GM12892 (cell line): ENCODE measurements at places on chromosomes 6 and 20.
A peak's percentile ranks its signal among the peaks of the same experiment; 100 is the strongest.

DNA sequence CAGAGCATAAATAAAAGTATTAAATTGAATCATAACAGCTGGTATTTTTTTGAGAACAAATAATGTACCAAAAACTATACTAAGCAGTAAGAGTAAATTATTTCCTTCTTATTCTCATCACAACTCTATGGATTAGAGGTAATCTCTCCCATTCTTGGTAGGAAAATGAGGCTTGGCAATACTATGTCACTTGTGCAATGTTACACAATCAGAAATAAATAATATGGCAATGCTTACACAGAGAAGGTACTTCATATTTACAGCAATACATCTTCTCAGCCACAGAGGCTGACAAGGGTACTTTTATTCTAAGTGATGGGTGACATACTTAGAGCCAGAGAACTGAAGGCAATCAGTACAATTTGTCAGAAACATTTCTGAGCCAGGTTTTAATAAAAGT is 3.9 kb downstream of the DST start:
- no peak for DNase-seq

DNA sequence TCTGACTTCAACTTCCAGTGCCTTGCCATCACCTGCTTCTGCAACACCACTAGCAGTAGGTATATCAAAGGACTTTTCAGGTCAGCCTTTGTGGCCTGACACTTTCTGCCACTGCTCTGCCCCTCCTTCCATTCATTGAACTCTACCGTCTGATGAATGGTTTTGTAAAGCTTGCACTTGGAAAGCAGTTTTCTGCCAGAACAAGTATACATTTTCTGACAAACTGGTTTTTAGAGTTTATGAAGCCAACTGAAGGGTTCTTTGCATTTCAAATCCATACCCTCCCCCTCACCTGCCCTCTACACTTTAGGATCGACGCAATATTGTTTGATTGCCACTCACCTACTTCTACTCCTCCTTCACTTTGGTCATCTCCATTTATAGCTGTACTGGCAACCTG is 603.1 kb downstream of the HACE1 start:
- DNase-seq: no peak

DNA sequence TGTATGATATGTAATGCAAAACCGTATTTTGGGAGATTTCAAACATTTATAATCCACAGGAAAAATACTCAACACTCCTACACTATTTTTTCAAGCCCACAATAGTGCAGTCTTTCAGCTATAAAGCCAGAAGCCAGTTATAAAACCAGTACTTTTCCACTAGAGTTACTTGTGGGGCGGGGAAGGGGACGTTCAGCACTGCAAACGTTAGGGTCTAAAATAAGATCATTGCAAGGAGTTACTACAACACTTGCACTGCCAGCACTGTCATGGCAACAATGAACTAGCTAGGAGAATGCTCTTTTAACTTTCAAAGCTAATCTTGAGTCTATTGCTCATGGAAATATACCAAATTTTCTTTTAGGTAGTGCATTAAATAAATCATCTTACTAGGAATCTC is 14.7 kb downstream of the SESN1 start:
- no peak for DNase-seq

GRCh38 chr6:112144145-112144926 is 56.9 kb downstream of the FAM229B start:
- no peak for DNase-seq

DNA sequence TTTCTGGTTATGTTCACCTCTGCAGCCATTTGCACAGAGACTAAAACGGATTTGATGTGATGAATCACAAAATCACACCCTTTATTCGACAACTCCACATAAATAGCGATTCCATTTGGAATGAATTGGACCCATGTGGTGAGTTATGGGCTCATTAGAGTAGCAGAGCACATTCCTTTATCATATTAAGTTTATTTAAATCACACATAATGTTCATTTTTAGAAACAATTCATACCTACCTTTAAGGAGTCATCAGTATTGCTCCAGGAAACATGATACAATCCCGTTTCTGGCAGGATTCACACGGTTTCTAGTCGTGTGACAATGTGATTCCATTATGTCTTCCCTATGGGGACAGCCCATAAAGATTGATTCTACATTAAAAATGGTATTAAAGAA is 303.5 kb downstream of the CDH4 start:
- DNase-seq: no peak

DNA sequence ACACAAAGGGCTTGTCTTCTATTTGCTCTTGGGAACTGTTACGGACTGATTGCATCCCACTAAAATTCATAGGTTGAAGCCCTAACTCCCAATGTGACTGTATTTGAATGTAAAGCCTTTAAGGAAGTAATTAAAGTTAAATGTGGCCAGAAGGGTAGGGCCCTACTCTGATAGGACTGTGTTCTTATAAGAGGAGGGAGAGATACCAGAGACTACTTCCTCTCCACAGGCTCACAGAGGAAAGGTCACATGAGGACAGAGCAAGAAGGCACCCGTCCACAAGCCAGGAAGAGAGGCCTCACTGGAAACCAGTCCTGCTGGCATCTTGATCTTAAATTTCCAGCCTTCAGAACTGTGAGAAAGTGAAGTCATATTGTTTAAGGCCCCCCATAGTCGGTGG is 211.9 kb downstream of the CDH26 start:
- DNase-seq: no peak

DNA sequence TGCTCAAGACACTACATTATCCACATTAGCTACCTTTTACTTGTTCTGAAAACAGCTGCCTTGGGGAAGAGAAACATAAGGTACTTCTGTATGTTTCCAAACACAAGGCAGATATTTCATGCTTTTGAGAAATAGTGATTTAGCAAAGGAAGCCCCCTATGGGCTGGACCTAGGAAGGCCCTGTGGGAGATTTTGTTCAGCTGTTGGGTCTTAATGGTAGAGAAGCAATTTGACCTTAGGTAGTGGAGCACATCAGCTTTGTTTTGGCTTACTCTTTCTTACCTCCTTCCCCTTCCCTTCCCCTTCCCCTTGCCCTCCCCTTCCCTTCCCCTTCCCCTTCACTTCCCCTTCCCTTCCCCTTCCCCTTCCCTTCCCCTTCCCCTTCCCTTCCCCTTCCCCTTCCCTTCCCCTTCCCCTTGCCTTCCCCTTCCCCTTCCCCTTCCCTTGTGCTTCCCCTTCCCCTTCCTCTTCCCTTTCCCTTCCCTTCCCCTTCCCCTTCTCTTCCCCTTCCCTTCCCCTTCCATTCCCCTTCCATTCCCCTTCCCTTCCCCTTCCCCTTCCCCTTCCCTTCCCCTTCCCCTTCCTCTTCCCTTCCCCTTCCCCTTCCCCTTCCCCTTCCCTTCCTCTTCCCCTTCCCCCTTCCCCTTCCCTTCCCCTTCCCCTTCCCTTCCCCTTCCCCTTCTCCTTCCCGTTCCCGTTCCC is 84.6 kb downstream of the ANKS1A start:
- no peak for DNase-seq

GRCh38 chr6:5053864-5054244 is 31.3 kb upstream of the PPP1R3G start:
- no peak for DNase-seq

DNA sequence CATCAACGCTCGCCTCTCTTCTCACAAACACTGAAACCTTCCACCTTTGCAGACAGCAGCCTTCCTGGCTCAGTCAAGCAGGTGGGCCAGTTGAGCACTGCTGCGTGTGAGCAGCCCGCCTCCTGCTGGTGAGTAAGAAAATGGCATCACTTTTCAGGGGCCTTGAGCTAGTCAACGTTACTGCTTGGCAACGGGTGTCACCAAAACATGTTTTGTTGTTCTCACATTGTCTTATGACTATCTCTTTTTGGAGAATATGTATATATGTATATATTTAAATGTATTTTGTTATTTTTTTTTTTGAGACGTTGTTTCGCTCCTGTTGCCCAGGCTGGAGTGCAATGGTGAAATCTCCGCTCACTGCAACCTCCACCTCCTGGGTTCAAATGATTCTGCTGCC is 97.0 kb upstream of the AGPAT4 start:
- DNase-seq: peak; percentile 58

DNA sequence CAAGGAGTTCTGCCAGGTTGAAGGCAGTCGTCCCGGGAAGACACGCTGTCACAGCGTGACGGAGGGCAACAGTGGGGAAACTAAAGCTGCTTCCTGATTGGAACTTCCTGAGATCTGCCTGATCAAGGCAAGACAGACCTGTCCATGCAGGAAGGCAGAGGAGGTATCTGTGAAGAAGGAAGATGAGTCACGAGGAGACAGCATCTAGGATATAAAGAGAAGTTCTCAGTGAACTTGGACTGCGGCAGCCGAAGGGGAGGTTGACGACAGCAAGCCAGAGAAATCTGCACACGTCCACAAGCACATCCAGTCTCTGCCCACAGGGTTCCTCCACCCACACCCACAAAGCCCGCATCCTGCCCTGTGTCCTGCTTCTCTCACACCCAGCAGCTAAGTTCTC is 38.6 kb downstream of the PREP start:
- no peak for DNase-seq

DNA sequence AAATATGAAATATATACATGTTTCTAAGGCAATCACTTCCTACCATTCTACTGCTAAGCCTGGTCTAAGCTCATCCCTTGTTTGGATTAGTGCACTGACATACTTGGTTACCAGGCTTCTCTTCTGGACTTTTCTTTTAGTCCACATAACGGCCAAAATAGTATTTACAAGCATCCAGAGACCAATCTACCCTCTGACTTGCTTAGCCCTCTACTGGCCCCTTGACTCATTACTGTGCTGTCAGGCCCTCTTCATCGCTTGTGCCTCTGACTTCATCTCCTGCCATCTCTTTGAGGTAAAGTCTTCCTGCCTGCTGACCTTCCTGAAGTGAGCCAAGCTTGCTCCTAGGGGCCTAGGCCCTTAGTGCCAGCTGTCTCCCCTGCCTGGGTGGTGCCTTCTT is 35.1 kb downstream of the TULP4 start:
- no peak for DNase-seq

DNA sequence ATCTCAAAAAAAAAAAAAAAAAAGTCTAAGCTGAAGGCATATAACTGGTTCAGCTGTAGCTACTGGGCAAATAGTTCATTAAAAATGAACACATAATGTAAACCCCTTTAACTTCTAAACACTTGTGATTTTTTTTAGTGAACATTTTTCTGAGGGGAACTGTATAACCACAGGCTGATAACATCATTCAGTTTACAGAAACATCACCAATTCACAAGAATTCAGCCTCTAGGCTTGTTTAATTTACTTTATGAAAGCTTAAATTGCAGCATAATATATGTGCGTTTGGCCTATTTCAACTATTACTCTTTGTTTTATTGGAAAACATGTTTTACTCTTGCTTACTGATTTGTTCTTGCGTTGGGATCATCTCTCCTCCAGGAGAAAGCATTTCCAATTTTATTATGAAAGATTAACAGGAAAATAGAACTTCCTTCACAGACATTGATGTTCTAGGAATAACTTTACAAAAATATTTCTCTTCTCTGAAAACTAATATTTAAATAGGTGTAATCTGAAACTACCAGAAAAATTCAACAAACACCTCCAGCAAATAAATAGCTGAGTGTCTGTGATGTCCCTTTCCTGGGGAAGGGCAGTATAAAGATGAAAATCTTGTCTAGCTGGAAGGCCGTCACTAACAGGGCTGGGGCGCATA is 284.5 kb downstream of the UST start:
- no peak for DNase-seq

- DNase-seq: no peak
These were observed 65.1 kb downstream of the CGA start for GRCh38 chr6:87029711-87030314.

- DNase-seq: no peak
These were observed 24.3 kb upstream of the EMILIN3 start for GRCh38 chr20:41390889-41391288.

DNA sequence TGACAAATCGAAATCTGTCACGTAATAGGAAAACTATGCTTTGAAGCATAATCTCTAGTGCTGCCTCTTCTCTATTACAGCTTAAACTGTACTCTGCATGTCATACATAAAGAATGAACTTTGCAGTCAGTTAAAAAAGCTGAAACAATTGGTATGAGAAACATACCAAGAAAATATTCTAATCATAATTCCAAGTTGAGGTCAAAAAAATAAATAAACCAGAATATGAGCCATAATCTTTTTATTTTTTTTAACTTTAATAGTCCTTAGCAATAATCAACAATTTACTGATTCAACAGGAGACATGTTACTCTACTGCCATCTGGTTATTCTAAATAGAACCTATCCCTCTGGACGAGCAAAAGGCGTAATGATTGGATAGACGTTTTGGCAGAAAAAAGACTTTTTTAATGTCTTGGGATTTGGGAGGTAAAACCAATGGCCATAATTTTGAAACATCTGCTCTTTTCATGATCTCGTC is 224.4 kb upstream of the FLRT3 start:
- DNase-seq: no peak

- no peak for DNase-seq
These were observed 179.6 kb downstream of the UST start for GRCh38 chr6:148926478-148926877.

- DNase-seq: no peak
These were observed 40.5 kb downstream of the CBLN4 start for GRCh38 chr20:55964790-55965189.

- DNase-seq: no peak
These were observed 71.3 kb downstream of the SULF2 start for GRCh38 chr20:47713878-47714450.

DNA sequence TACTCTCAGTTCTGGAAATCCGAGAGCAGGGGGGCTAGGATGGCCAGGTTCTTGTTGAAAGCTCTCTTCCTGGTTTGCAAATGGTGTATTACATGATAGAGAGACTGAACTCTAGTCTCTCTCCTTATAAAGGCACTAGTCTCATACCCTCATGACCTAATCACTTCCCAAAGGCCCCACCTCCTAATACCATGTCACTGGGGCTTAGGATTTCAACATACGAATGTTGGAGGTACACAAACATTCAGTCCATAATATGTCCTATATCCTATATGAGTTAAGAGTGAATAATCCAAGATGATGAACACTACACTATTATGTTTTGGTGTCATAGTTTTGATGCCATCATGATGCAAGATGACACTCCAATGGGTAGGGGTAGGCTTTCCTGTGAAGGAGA is 20.0 kb upstream of the TXLNB start:
- DNase-seq: no peak

DNA sequence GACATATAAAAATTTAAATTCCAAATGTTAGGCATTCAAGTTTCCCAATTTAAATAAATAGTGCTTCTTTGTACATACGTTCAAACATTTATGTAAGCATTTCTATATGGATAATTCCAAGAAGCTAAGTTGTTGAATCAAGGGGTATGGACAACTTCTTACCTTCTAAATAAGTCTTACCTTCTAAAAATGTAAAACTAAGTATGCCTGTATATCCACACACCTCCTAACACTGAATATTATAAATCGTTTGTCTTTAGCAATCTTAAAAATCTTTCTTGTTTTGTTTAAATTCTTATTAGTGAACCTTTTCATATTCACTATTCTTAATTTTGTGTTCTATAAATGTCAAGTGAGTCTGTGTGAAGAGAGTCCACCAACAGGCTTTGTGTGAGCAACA is 2.5 kb upstream of the ZSCAN16 start:
- DNase-seq: no peak
